ENCODE measurements at places on chromosomes 6 and 20.

GRCh38 chr6:107491138-107491609 is 1.3 kb downstream of the SOBP start:
- peak; percentile 91 for DNase-seq

DNA sequence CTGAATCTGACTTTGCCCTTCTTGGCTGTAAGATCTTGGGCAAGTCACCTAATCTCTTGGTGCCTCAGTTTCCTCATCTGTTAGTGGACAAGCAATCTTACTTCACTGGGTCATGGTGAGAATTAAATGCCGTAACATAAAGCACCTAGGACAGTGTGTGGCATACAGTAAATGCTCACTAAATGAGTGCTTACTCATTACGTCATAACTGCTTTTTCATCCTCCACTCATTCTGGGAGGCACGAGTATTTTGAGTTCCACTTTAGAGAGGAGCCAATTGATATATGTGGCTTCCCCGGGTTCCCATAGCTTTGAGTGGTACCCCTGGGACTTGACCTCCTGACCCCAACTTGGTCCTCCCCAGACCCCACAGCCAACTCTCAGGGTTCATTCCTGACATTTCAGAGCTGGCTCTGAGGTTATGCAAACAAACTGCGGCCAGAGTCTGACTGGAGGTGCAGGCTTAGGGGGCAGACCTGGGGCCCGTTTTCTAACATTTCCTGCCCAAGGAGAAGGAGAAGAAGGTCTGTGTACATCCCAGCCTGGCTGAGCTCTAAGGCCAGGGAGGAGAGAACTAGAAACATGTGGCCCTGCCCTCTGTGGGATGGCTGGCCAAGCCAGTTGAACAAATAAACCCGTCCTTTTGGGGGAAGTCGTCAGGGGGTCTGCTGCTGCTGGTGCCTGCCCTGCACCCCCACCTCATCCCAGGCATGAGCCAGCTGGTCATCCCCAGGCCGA is 5.8 kb downstream of the ANGPT4 start:
- DNase-seq: no peak

DNA sequence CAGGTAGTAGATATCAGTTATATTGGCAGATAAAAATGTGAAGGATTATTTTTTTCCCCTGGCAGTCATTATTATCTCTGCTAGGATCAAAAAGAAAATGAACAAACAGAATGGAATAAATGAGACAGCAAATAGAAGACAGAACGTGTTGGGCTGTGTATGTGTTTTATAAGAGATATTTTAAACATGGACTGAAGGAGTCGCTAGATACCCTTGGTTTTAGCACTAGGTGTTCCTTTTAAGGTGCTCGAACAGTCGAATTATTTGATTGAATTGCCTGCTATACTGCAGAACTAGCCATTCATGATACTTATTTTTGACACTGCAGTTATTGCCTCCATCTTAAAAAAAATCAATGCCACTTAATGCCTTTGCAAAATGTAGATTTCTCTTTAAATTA is 3.7 kb downstream of the GRIK2 start:
- DNase-seq: no peak

- DNase-seq: no peak
These were observed 11.7 kb downstream of the CTCFL start for GRCh38 chr20:57513199-57513598.

- DNase-seq: peak; percentile 89
These were observed 725 bp downstream of the EEF1A1 start for GRCh38 chr6:73519926-73520687.

DNA sequence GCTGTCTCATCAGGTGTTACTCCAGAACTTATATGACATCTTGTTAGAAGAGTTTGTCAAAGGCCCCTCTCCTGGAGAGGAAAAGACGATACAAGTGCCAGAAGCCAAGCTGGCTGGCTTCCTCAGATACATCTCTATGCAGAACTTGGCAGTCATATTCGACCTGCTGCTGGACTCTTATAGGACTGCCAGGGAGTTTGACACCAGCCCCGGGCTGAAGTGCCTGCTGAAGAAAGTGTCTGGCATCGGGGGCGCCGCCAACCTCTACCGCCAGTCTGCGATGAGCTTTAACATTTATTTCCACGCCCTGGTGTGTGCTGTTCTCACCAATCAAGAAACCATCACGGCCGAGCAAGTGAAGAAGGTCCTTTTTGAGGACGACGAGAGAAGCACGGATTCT is 43.7 kb upstream of the SMIM28 start:
- no peak for DNase-seq

- DNase-seq: no peak
These were observed 77.0 kb downstream of the PLCB1 start for GRCh38 chr20:8209061-8209460.

- no peak for DNase-seq
These were observed 1.1 kb downstream of the TBXT start for GRCh38 chr6:166166314-166167257.

DNA sequence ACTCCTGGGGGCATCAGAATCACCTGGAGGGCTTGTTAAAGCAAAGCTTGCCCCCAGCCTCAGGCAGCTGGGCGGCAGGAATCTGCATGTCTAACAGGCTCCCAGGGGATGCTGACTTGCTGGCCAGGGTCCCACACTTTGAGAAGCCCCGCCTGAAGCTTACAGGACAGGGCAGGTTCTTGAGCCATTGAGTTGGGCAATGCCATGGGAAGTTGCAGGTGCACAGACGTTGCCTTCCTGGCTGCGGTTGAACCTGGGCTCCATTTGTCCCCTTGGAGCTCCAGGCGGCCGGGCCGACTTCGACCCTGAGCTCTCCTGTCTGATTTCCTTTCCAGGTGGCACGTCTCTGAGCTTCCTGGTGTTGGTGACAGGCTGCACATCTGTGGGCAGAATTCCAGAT is 46.8 kb downstream of the SYNJ2 start:
- no peak for DNase-seq

- no peak for DNase-seq
These were observed 10.6 kb downstream of the TCF21 start for GRCh38 chr6:133899556-133899955.

DNA sequence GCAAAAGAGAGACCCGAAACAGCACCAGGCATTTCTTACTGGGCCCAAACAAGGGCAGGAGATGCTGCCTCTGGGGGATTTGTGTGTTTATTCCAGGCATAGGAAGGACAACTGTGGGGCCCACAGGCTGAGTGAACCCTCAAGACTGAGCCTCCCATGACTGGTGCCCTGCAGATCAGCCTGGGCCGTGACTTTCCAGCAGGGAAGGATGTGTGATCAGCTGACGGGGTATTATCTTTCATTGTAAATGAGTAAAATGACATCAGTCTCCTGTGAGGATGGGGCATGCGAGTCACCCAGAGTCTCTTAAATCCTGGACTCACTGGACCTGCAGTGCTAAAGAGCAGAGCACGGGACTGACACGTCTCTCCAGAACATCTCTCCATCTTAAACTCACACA is 3.9 kb upstream of the TEAD3 start:
- no peak for DNase-seq

DNA sequence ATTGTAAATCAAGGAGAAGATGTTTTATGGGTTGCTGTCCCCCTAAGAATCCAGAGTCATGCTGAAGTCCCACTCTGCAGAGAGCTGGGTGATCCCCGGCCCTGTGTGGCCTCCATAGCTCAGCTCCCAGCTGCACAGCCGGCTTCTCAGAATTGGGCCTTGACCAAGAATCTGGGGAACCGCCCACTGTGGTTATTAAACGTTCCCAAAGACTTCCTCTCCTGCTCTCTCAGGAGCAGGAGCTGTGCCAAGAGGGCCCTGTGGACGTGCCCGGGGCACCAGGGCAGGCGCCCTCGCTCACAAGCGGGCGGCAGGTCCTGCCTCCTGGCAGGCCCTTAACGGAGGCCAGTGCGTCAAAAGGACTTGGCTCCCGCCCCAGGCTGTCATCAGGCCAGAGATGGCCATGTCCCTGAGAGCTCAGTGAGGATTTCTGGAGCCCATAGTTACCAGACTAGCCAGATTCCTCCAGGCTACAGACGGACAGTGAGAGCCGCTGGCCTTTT is 30.4 kb downstream of the ZC3H12D start:
- DNase-seq: peak; percentile 98

- DNase-seq: peak; percentile 42
These were observed 5.7 kb downstream of the SDCBP2 start for GRCh38 chr20:1323256-1323655.

GRCh38 chr6:22826961-22827360 is 257.6 kb downstream of the HDGFL1 start:
- no peak for DNase-seq

- DNase-seq: no peak
These were observed 172.8 kb downstream of the GJA1 start for GRCh38 chr6:121608270-121608669.

DNA sequence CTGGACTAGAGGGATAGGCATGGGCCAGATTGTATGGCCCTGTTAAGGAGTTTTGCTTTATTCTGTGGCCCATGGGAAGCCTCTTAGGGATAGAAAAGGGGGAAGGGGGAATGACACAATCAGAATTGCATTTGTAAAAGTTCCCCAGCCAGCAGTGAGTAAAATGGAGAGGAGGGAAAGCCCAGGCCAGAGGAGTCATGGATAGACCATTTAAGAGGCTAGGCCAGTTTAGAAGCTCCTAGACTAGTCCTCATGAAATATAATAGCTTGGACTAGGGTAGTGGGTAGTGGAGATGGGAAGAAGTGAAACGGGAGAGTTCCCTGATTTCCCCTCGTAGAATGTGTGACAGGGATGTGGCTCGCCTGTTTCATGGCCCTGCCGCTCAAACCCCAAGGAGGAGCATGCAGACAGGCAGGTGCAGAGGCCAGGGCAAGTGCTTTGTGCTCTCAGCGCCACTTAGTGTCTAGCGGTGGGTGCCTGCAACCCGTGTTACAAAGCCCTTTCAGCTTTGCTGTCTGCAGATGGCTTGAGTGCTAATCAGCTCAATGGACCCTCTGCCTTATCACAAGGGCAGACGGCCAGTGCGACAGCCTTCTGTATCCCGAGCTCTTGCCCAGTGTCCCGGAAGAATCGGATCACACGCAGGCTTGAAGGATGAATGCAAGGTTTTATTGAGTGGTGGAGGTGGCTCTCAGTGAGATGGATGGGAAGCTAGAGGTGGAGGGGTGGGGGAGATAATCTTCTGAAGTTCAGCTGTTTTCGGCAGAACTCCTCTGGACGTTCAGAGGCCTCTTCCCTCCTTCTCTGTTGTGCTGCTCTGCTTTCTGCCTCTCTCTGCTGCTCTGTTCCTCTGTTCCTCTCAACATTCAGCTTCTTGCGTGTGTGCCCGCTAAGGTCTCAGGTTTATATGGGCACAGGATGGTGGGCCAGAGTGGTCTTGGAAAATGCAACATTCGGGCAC is 141.1 kb downstream of the CEP57L1 start:
- no peak for DNase-seq

DNA sequence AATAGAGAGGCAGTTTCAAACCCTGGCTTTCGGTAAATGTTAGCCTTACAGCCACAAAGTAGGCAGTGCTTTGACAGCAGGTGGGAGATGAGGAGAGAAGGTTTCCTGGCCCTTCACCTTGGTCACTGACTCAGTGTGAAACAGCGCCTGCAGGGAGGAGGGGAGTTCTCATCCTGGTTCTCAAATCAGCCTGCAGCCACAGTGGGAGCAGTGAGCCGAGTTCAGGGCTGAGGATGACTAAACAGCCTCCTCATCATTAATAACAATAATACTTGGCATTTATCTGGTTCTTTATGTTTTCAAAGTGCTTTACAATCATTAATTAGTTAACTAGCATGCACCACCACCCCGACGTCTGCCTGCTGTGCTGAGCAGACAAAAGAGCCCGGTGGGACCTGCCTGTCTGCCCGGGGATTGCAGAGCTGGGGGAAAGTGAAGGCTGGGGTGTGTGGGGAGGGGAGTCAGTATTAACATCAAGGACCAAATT is 59.6 kb downstream of the PRDM1 start:
- DNase-seq: no peak

- DNase-seq: no peak
These were observed 21.9 kb downstream of the FBXL4 start for GRCh38 chr6:98925831-98926230.

- no peak for DNase-seq
These were observed 25.7 kb downstream of the EPB41L2 start for GRCh38 chr6:131037194-131037897.

DNA sequence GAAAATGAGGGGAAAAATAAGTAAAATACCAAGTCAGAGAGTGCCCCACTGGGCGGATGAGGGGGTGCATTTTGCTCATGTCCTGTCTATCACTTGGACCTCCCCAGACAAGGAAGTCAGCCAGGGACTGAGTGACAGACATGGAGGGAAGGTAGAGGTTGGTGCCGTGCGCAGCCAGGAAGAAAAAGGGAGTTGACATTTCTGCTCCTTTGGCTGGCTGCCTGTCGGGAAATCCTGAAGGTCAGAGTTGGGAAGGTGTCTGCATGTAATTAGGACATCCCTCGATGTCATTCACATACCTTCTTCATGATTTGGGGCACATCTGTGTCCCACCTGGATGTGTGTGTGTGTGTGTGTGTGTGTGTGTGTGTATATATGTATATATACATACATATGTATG is 8.9 kb downstream of the GUCA1A start:
- DNase-seq: no peak

- no peak for DNase-seq
These were observed 14.5 kb downstream of the CHMP4B start for GRCh38 chr20:33825340-33826269.

DNA sequence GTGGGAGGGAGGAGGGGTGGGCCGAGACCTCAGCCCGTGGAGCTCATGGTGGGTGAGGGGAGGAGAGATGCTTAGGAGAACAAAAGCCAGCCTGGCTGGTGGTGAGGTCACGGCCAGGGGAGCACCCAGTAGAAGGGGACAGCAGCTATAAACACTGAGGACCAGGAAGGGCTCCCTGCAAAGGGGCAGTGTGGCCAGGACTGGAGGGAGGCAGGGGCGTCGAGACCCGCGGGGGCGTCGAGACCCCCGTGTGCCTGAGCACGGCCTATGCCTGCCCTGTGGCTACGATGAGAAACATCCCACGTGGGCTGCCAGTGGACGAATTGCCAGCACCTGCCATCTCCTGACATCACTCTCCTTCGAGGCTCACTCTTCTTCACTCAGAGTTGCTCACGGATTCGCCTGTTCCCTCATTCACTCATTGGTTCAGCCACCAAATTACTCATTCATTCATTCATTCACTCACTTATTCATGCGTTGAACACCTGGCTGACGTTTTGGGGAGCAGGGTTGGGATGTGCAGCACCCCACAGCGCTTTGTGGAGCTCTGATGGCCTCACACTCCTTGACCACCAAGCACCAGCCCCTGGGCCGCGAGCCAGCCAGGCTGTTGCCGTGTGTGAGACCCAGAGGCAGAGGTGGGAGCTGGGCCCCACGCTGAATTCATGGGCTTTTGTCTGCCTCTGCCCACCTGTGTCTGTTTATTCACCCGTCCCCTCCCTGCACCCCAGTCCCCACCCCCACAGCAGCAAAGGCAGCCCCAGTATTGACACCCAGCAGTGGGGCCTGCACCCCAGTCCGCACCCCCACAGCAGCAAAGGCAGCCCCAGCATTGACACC is 61.2 kb upstream of the BHLHE23 start:
- peak; percentile 36 for DNase-seq

DNA sequence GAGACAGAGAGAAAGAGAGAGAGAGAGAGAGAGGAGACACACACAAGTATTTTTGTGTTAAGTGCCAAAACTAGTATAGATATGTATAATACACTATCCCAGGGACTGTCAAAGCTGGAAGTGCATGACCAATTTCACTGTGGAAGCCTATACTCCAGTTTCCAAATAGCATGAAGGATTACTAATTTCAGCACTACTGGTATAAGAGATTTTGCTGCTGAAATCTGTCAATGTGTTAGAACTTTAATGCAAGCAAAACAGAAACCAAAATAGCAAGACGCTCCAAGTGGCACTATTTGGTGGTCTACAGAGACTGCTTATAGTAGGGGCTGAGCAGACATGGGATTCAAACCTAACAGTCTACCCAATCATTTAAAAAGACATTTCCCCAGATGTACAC is 284.8 kb downstream of the BTBD9 start:
- no peak for DNase-seq

Data from sigmoid colon (tissue), 7 donors.